ENCODE measurements at places on chromosomes 12 and 14. TPM values are rescaled to one million over a fixed set of nuclear protein-coding genes. Genes with fewer than 3 reads are reported as not detected.

Gene TRPV4
- not detected for total RNA-seq

Gene CFAP251
- 0.35 TPM for total RNA-seq

- no peak for DNase-seq
Observed at GRCh38 chr12:93786656-93787397, 109.7 kb downstream of the CRADD start.

DNA sequence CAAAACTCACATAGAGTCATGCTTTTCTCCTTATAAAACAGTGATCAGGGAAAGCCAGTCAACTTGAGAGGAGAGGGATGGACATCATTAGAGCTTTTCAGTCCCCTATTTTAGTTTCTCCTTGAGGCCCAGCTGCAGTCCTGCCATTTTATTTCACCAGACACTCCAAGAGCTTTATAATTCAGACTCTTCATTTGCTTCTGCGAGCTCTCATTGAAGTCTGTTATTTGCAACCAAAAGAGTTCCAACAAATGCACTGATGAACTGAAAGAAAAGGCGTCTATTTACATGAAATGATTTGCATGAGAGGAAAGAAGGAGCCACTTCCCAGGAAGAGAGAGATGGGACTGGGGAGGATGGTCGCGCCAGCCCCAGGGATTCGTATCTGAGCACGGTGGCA, 86.8 kb downstream of the NDUFA12 start:
- DNase-seq, result no peak

DNA sequence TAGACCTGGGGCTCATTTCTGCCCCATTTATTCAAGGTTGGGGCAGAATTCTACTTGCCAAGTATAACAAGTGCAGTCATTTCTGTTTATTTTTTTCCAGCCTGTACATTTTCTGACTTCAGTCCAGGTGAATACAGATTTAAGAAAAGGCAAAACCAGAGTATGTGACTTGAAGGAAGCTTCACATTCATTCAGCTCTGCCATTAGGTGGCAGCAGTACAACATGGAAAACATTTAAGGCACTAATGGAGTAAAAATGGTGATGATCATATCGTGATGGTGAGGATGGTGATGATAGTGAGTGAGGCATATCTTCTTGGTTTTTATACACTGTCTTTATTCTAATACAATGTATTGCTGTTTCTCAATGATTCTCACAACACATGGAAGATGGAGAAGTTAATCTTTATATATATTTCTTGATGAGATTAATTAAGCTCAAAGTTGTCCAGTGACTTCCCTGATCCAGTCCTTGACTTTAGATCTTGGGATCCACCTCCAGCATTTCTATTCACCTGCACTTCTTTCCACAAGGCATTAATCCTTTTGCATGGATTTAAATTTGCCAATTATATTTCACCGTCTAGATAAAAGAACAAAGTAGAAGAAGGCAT, 176.7 kb upstream of the SEL1L start:
- no peak for DNase-seq

- peak; percentile 49 for DNase-seq
Observed at GRCh38 chr14:23182372-23183157, 895 bp downstream of the SLC7A8 start.

DNA sequence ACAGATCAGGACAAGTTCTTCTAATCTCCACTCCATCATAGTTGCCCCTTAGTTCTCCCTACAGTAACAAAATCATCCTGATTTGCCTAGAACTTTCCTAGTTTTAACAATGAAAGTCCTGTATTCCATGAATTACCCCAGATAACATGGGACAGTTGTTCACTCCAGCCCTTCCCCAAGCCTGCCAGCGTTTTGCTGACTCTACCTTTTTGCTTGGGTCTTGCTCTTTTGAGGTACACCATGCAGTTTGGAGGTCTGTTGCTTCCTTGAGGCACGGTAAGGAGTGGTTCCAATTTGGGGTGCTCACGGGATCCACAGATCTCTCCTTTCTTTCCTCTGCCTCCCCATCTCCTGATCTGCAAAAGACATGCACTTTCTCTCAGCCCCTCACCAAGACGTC, 61.6 kb upstream of the DYRK2 start:
- DNase-seq, result no peak

GRCh38 chr12:51210690-51211395, 7.0 kb downstream of the POU6F1 start:
- no peak for DNase-seq

- DNase-seq, result no peak
Observed at GRCh38 chr12:57782243-57782607, 362 bp upstream of the TSFM start.

- peak; percentile 82 for DNase-seq
Observed at GRCh38 chr12:53499266-53500141, at the start of gene MAP3K12. TSS of gene MAP3K12 (minus strand) at chr12:53499458. CDS start at chr12:53487391, 12,067 bp downstream.

DNA sequence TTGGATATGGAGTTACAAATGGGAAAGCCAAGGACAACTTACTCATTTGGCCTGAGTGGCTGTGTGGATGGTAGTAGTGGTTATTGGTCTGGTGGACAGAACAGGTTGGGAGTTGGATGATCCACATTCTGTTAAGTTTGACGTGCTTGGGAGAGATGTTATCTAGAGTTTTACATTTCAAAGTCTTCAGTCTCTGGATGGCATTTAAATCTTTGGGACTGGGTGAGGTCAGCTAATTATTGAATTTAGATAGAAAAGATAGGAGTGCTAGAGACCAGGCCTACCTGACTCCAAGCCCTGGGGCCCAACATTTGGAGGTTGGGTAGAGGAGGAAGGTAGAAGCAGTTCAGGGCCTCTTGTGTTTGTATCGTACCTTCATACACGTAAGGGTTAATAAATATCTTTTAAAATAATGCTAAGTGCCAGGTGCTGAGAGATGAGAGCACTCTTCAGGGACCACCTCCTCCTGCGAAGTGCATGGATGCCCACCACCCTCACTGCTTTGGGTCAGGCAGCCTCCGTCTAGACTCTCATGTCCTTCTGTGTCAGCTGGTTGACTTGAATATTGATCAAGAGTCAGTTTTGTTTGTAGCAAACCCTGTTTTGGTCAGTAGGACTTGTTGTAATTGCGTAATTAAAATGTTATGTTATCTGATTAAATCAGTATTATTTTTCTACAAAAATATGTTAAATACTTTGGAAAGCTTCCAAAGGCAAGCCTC, 460.4 kb upstream of the RGS6 start:
- DNase-seq, result no peak

- no peak for DNase-seq
Observed at GRCh38 chr12:30959110-30959710, 32.7 kb downstream of the TSPAN11 start.

DNA sequence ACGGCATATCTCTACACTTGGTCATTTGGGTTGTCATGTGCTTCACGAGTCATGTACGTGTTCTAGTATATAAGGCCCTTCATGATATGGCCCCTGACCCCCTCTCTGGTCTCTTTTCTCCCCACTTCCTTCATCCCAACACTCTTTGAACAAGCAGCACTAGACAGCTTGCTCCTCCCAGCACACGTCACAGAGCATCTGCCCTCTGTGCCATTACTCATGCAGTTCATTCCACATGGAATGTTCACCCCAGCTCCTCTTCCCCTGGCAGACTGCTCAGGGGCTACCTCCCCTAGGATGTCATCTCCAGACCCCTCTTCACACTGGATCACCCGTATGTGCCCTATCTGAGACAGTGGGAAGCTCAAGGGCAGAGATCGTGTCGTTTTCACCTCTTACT, 14.1 kb upstream of the LRP1-AS start:
- no peak for DNase-seq

DNA sequence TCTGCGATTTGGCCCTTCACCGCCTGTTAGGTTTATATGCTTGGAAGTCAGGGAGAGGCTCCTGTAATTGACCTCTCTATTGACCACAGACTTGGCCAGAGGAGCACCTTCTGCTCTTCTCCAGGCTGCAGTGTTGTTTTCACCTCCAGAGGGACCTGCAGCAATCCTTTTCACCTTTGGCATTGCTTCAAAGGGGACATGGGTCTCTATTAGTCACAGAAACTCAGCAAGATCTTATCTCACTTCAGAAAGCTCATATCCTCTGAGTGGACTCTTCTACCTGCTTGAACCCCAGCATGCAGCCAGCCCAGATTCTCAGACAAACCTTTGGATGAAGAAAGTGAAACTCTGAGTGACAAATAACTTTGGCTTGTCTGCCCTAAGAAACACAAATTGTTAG, 339.3 kb downstream of the NRXN3 start:
- no peak for DNase-seq

DNA sequence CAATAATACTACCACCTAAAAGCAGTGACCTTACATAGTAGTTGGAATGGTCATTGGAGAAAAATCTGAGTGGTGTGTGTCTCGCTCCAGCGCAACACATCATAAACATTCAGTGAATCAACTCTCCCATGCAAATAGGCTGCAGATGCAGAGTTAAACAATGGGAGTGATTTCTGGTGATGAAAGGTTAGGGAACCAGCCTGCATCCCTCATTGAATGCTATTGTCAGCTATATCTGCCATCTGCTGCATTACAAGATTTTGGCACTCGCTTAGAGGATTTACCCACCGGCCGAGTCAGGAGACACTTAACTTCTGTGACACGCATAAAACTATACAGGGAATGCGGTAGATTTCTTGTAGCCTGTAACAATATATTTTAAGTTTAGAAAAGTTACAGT, 900.9 kb downstream of the FLRT2 start:
- no peak for DNase-seq

- no peak for DNase-seq
Observed at GRCh38 chr12:29783773-29784666, at the start of gene TMTC1. TSS of gene TMTC1 (minus strand) at chr12:29783942. CDS start at chr12:29783751, 191 bp downstream.

DNA sequence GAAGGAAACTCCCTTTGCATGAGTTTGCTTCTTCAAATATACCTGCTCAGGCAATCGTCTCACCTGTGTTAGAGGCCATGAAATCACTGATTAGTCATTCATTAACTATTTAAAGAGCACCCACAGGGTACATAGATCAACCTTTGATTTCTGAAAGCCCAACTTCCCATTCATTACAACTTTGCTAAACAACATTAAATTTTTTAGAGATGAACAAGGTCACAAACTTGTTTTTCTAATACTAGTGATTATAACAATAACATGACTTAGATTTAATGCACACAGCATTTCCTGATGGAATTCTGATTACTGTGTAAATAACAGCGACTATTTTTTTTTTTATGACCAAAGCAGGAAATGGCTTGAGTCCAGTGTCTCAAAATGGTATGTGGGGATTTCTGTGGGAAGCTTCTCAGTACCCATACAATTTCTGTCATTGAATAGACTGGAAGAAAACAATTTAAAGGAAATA, 5.4 kb upstream of the ERO1A start:
- DNase-seq, result no peak

DNA sequence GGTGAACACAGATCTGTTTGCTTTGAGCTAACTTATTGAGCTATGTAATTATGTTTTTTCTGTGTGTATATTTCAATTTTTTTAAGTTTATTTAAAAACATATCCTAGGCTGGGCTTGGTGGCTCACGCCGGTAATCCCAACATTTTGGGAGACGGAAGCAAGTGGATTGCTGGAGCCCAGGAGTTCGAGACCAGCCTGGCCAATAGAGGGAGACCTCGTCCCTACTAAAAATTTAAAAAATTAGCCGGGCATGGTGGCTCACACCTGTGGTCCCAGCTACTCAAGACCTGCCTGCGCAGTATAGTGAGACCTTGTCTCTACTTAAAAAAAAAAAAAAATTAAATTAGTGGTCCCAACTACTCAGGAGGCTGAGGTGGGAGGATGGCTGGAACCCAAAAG, 16.2 kb upstream of the RNASE1 start:
- DNase-seq, result no peak

GRCh38 chr14:104420990-104421389, 158.6 kb upstream of the C14orf180 start:
- DNase-seq, result peak; percentile 19

GRCh38 chr12:56119361-56119796, 1.3 kb downstream of the ZC3H10 start:
- peak; percentile 76 for DNase-seq

GRCh38 chr12:79255288-79255687, 390.7 kb downstream of the SYT1 start:
- no peak for DNase-seq

GRCh38 chr14:65299826-65300225, 112.7 kb upstream of the FUT8 start:
- DNase-seq, result no peak

- peak; percentile 93 for DNase-seq
Observed at GRCh38 chr12:53099071-53099882, 1.8 kb downstream of the IGFBP6 start.

DNA sequence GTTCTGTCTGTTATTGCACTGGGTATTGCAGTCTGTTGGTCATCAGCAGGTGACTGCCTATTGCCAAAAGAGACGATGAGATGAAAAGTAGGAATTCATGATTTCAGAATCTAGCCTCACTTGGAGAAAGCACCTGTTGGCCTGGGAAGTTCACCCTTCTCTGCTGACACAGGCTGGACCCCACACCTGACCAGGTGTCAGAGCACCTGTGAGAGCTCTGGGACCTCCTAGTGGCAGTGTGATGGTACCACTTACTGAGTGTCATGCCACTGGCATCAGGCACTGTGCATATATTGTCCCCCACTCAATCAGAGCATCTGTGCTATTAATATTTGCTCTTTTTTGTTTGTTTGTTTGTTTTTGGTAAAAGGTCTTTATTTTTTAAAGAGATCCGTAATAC, 68.0 kb downstream of the RASSF3 start:
- no peak for DNase-seq

- DNase-seq, result no peak
Observed at GRCh38 chr12:122184517-122184916, 1.6 kb downstream of the LRRC43 start.

DNA sequence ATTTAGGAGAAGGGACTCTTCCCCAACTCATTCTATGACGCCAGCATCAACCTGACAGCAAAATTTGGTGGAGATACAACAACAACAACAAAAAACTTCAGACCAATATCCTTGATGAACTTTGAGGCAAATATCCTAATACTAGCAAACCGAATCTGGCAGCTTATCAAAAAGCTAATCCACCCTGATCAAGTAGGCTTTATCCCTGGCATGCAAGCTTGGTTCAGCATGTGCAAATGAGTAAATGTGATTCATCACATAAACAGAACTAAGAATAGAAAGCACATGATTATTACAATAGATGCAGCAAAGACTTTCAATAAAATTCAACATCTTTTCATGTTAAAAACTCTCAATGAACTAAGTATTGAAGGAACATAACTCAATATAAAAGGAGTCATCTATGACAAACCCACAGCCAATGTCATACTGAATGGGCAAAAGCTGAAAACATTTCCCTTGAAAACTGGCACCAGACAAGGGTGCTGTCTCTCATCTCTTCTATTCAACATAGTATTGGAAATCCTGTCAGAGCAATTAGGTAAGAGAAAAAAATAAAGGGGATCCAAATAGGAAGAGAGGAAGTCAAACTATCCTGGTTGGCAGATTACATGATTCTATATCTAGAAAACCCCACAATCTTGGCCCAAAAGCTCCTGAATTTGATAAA, 233.3 kb downstream of the CCDC59 start:
- no peak for DNase-seq

DNA sequence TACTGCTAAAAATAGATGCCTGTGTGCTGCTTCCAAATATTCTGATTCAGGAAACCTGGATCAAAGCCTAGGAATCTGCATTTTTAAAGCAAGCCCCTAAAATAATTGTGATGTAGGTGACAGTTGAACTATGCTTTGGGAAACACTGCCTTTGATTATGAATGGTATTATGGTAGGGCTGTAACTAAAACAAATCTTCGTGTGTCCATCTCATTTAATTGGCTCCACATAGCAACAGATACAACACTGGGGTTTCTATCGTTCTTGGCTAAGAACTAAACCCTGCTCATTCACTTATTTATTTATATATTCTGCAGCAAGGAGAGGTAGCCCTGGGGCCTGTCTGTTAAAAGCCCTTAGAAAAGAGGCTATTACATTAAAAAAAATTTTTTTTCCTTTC, 23.0 kb upstream of the ITGA5 start:
- DNase-seq, result no peak
